ENCODE measurements at places on chromosomes 3 and 15. TPM values are rescaled to one million over a fixed set of nuclear protein-coding genes. Genes with fewer than 3 reads are reported as not detected.

GRCh38 chr3:42755681-42756578 lies 17.1 kb downstream of the CCDC13 start:
- no peaks in the 10 kb centered on the region for H3K27me3 ChIP-seq
- no peak overlapping the region for H3K27ac ChIP-seq
- no peak overlapping the region for H3K4me3 ChIP-seq
- H3K36me3 ChIP-seq = no peaks in the 10 kb centered on the region
- DNase-seq = no peak
- no peaks in the 10 kb centered on the region for H3K4me1 ChIP-seq

DNA sequence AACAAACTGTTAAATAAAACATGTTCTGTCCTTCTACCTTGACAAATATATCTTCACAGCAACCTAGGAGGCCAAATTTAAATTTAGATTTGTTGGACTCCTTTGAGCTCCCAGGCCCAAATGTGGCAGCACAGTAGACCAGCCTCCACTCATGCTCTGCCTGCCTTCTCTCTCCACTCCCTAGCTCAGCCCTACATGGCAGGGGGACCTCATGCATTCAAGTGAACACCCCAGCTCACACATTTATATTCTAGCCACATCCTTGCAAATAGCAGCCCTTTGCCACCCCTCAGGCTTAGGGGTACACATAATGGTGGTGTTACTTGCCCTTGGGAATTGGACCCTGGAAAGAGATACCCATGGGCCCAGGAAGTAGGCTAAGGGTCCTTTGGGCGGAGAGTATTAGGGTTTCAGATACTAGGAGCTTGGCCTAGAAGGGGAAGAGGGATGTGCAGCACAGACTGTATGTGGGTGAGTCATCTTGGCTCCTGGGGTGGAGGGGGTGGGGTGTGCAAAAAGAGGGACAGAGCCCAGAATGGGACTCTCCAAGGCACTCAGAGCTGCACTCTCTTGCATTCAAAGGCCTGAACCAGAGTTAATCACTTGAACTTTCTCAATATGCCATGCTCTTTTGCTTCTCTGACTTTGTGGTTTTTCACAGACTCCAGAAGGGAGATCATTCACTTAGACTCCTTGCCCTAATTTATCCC lies 268.4 kb upstream of the ROPN1 start:
- no peak overlapping the region for H3K4me3 ChIP-seq
- H3K4me1 ChIP-seq = peaks cover 9% of the 10 kb centered on the region
- peak; percentile 86 for DNase-seq
- peaks cover 2% of the 10 kb centered on the region for H3K36me3 ChIP-seq
- no peaks in the 10 kb centered on the region for H3K27me3 ChIP-seq

STRIT1 gene
- total RNA-seq = not detected

GPR160 gene
- total RNA-seq = 2.8 TPM

LYZL4 gene
- not detected for total RNA-seq

RYR3 gene
- 15.6 TPM for total RNA-seq

SOX2 gene
- 0.29 TPM for total RNA-seq

Measured in aorta (tissue), 5 donors.